ENCODE measurements at places on chromosomes 3 and 15.

- no peak for DNase-seq
These were observed 35.7 kb downstream of the CDCP1 start for GRCh38 chr3:45110509-45110833.

DNA sequence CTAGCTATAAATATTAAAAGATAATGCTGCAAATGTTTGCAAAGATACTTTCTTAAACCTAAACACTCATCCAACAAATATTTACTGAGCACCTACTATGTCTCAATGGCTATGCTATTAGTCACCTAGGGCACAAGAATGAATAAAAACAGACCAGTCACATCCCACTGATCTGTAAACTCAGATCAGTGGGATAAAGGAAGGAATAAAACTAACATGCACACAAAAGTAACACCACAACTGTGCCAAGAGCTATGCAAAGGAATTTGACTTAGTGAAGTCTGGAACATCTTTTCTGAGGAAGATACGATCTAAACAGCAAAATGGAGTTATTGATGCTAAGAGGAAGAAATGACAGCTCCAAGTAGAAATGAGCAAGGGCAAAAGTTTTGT, 56.6 kb downstream of the CBLB start:
- DNase-seq = no peak

DNA sequence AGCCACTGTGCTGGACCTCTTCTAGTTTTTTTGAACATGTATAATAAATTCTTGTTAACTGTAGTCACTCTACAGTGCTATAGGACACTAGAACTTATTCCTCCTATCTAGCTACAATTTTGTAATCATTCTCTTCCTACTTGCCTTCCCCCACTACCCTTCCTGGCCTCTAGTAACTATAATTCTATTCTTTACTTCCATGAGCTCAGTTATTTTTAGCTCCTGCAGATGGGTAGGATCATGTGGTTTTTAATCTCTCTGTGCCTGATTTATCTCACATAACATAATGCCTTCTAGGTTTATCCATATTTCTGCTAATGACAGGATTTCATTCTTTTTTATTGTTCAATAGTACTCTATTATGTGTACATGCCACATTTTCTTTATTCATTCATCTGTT, 113.2 kb upstream of the FGF7 start:
- no peak for DNase-seq

DNA sequence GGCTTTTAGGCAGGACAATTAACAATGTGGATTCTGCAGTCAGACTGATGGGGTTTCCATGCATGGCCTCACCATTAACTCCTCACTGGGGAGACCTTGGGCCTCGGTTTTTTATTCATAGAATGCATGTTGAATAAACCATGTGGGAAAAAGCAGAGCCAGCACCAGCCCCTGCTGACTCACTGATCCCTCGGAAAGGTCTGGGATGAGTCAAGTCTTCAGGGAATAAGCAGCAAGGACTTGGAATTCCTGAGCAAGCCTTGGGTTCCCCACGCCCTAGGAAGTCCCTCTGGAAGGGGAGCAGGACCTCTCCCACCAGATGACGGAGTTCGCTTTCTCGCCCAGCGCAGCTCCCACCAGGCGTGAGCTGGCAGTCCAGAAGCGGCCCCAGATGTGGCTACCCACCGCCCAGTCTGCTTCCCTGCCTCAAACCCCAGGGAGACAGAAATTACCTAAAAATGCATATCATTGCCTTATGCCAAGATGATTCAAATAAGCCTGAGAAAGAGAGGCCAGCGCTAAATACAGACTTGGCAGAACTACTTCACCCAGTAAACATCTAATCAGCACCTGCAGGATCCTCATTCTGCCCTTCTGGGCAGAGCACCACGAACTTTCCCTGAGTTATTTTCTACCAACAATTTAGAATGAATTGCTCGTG, 45.4 kb downstream of the BTD start:
- DNase-seq = no peak

DNA sequence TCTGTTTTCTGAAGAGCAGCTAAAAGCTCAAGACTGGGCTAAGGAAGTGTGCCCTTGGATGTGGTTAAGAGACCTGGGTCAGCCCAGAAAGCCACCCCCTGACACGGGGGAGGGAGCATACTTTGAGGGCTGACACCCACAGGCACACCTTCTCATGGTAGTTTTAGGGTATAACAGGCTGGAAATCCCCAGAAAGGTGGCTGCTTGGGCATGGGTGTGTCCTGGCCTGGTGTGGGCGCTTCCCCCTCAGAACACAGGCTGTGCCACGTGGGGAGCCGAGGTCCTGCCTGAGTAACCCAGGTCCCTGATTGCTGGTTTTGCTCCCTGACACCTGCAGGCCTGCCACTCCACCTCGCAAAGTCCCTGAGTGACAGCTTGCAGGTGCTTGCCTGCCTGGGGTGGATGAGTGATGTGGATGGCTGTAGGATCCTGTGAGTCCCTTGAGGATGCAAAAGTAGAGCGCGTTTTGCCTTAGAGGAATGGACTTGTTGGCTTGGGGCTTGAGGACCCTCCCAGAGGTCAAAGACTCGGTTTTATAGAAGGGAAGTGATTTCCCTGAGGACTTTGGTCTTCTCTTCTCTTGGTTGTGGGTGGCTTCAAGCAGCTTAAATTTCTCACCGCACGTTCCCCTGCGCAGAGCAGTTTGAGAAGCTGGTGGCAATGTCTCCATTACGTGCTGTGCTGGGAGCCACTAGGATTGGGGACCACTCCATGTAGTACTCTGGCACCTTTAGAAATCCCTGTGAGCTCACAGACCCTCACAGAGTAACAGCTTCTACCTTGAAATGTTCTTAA, 94.4 kb downstream of the DNASE1L3 start:
- DNase-seq = no peak
